ENCODE measurements at places on chromosomes 7 and 10. TPM values are rescaled to one million over a fixed set of nuclear protein-coding genes. Genes with fewer than 3 reads are reported as not detected.

DNA sequence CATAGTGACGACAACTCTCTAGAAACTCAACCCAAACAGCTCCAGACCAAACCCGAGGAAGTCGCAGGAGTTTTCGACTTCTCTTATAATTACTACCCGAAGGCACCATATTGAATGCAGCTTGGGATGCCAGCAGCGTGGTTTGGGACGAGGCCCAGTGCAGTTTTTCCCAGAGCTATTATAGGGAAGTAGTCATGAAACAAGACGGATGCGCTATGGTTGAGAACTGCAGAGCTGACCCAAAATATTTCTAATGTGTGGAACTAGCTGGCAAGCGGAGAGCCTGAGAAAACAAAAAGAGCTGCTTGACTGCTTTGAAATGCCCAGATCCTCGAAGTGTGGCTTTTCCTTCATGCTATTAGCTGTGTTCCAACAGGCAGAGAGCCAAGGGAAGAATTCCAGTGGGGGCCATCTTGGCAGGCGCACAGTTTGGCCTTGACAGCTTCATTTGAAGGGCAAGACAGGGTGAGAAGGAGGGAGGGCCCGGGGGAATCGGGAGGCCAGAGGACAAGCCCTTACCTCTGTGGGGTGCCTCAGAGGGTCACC lies 122.7 kb downstream of the CUL2 start:
- no peaks in the 10 kb centered on the region for H3K27me3 ChIP-seq
- H3K4me1 ChIP-seq: no peaks in the 10 kb centered on the region
- no peaks in the 10 kb centered on the region for H3K36me3 ChIP-seq
- peak overlapping the region; percentile 17 for H3K4me3 ChIP-seq

- H3K4me3 ChIP-seq: no peak overlapping the region
- H3K4me1 ChIP-seq: peaks cover under 1% of the 10 kb centered on the region
- no peak for DNase-seq
- no peaks in the 10 kb centered on the region for H3K36me3 ChIP-seq
Measured at GRCh38 chr10:61891906-61892585, 9.5 kb upstream of the ARID5B start.

- no peaks in the 10 kb centered on the region for H3K27me3 ChIP-seq
- DNase-seq: no peak
- H3K4me3 ChIP-seq: peak overlapping the region; percentile 79
- peak overlapping the region; percentile 78 for H3K27ac ChIP-seq
- peaks cover 45% of the 10 kb centered on the region for H3K4me1 ChIP-seq
- H3K36me3 ChIP-seq: no peaks in the 10 kb centered on the region
Measured at GRCh38 chr10:44961931-44962750, 2.5 kb downstream of the RASSF4 start.

DNA sequence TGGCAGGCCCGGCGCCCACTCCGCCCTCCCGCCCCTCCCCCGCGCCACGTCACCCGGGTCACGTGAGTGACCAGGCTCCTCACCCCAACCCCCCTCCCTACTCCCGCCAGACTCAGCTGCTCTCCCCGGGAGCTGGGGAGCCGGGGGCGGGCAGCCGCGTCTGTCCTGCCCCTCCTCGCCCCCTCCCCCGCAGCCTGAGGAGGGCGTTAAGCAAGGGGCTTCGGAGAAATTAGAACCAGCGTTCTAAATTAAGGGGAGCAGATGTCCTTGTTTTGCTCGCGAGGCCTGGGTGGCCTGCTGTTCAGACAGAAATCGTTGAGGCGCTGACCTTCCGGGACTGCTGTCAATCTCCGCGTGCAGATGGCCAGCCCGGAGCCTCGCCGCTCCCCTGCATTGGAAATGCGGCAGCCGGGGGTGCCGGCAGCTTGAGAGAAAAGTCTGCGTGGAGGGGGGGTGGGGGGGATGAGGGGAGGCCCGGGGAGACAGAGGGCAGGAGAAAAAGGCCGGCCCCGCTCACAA lies 102.2 kb upstream of the ZNF438 start:
- H3K4me1 ChIP-seq: peaks cover 11% of the 10 kb centered on the region
- no peaks in the 10 kb centered on the region for H3K27me3 ChIP-seq
- peak overlapping the region; percentile 98 for H3K27ac ChIP-seq

- no peaks in the 10 kb centered on the region for H3K27me3 ChIP-seq
- H3K4me1 ChIP-seq: no peaks in the 10 kb centered on the region
- no peak overlapping the region for H3K27ac ChIP-seq
- peak overlapping the region; percentile 27 for H3K4me3 ChIP-seq
- H3K36me3 ChIP-seq: no peaks in the 10 kb centered on the region
- DNase-seq: no peak
Measured at GRCh38 chr10:13382703-13383398, 34.8 kb upstream of the SEPHS1 start.

GRCh38 chr10:58201704-58202103 lies 66.0 kb downstream of the IPMK start:
- H3K4me1 ChIP-seq: no peaks in the 10 kb centered on the region
- no peak overlapping the region for H3K27ac ChIP-seq

DNA sequence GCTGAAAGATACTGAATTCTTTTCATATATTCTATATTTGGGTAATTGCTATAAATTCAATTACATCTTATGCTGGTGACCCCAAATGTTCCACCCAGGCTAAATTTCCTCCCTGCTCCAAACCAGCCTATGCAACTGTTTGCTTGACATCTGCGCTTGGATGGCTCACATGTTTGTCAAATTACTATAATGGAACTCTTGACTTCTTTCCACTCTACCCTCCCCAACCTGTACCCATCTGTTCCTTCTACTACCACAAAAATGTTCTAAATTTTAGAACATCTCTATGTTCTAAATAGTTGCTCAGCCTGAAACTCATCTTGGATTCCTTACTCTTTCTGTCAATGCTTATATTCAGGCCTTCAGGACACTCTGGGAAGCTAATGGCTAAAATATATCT lies 249.9 kb upstream of the SMIM30 start:
- no peaks in the 10 kb centered on the region for H3K27me3 ChIP-seq
- no peak overlapping the region for H3K27ac ChIP-seq
- peaks cover 6% of the 10 kb centered on the region for H3K4me1 ChIP-seq
- H3K36me3 ChIP-seq: no peaks in the 10 kb centered on the region
- no peak for DNase-seq

Gene EDRF1
- 14.2 TPM for total RNA-seq

Gene GCK
- 1.6 TPM for total RNA-seq

DNA sequence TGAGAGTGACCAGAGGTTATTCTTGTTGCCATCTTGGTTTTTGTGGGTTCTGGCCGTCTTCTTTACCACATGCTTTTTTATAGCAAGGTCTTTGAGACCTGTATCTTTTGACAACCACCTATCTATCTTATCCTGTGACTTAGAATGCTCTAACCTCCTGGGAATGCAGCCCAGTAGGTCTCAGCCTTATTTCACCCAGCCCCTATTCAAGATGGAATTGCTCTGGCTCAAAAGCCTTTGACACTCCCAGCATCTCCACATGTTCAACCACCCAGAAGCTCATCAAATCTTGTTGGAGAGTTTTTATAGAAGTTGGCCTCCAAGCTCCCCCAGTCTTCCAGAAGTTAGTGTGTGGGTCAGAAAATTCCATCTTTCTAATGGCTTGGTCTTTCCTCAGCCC lies 464.3 kb upstream of the NRP1 start:
- no peak overlapping the region for H3K4me3 ChIP-seq
- no peak overlapping the region for H3K27ac ChIP-seq
- H3K36me3 ChIP-seq: no peaks in the 10 kb centered on the region
- DNase-seq: no peak

DNA sequence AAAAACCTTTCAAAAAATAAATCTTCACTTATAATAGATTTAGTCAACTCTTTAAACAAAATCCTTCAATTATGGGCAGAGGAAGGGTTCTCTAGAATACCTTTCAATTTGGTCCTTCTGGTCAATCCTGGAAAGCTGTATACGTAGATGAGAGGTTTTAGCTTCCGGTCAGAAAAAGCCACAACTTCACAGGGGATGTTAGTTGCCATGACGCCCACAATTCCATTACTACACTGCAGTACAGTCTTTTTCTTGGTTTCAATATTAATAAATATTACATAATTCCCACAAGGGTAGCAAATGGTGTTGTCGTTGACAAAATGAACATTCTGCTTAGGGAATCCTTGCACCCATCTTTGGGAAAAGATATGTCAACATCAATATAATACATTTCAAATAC lies 1.7 kb downstream of the CFAP43 start:
- peaks cover 5% of the 10 kb centered on the region for H3K4me1 ChIP-seq
- H3K27me3 ChIP-seq: no peaks in the 10 kb centered on the region
- no peak for DNase-seq
- H3K36me3 ChIP-seq: no peaks in the 10 kb centered on the region
- no peak overlapping the region for H3K27ac ChIP-seq

DNA sequence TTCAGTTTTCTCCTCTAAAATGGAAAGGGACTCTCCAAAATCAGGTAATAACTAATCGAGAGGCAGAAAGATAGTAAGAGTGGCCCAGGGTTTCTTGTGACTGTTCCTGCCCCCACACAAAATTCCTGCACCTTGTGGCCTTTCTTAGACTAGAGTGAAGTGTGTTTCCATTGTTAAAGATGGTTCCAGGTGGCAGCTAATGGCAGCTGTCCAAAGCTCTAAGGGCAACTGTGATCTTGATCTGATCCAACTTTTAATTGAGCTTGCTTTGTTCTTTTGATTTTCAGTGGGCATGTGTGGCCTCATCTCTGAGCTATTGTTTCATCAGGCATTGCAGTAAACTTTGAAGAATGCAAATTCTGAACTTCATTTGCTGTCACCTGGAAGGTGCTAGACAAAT lies 19.4 kb downstream of the ACSL5 start:
- H3K4me3 ChIP-seq: no peak overlapping the region
- DNase-seq: no peak
- H3K27me3 ChIP-seq: no peaks in the 10 kb centered on the region

DNA sequence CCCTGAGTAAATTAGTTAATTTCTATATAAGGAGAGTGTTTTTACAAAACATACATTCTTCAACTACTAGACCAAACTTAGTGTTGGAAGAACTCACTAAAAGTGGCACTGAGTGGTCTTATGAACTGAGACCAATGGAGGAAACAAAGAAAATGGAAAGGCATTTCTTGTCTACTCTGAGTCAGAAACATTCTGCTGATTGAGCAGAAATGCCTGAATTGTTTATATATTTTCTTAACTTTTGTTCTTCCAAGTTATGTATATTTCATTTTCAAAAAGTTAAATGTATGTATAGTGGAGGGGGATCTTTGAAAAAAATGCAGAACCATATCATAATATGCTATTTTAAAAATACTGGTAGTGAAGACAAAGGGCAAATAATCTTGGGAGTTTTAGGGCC lies 320.7 kb downstream of the HGF start:
- no peaks in the 10 kb centered on the region for H3K36me3 ChIP-seq
- no peaks in the 10 kb centered on the region for H3K4me1 ChIP-seq
- H3K27me3 ChIP-seq: no peaks in the 10 kb centered on the region
- H3K27ac ChIP-seq: no peak overlapping the region

- peaks cover 17% of the 10 kb centered on the region for H3K36me3 ChIP-seq
- DNase-seq: no peak
- no peaks in the 10 kb centered on the region for H3K27me3 ChIP-seq
- H3K4me3 ChIP-seq: no peak overlapping the region
- no peaks in the 10 kb centered on the region for H3K4me1 ChIP-seq
Measured at GRCh38 chr7:12222889-12223579, 11.9 kb downstream of the TMEM106B start.

DNA sequence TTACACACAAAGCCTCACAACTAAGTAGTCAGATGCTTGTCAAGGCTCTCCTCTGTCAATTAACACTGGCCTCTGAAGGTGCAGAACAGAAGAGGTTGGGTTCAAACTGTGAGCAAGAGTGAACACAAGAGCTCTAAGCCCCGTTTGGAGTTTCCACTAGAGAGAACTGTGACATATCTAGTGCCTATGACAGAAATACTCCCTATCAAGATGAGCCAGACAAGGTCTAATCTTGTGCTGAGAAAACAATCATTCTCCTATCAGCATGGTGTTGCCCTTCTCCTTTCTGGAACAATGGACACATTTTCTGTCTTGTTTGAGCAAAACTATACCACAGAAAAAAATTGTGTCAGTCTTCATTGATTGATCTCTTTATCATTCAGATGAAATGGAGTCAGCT lies 62.4 kb upstream of the CCDC71L start:
- no peak overlapping the region for H3K27ac ChIP-seq
- no peaks in the 10 kb centered on the region for H3K27me3 ChIP-seq
- H3K36me3 ChIP-seq: no peaks in the 10 kb centered on the region
- H3K4me3 ChIP-seq: no peak overlapping the region
- no peak for DNase-seq

- H3K36me3 ChIP-seq: no peaks in the 10 kb centered on the region
- DNase-seq: no peak
- no peak overlapping the region for H3K4me3 ChIP-seq
- H3K4me1 ChIP-seq: no peaks in the 10 kb centered on the region
- H3K27me3 ChIP-seq: no peaks in the 10 kb centered on the region
Measured at GRCh38 chr10:24750695-24751094, 27.0 kb upstream of the ARHGAP21 start.

Gene MACROH2A2
- total RNA-seq: 8.5 TPM

DNA sequence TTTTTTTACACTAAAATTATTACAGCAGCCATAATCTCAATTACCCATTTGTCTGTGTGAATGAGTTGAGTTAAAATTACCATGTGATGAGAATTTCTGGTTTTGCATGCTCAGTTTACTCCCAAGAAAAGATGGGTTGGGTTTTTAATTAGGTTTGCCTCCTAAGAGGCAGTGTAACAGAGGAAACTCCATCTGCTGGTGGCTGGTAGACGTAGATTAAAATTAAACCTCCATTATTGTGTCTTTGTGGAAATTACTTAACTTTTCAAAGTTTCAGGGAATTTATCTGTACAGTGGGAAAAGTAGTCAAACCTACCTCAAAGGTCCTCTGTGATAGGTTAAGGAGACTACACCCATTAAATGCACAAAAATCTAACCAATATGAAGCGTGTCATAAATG lies 954.2 kb downstream of the PCDH15 start:
- no peaks in the 10 kb centered on the region for H3K27me3 ChIP-seq
- H3K4me3 ChIP-seq: no peak overlapping the region
- no peaks in the 10 kb centered on the region for H3K4me1 ChIP-seq

- no peak overlapping the region for H3K27ac ChIP-seq
- no peaks in the 10 kb centered on the region for H3K4me1 ChIP-seq
- no peaks in the 10 kb centered on the region for H3K36me3 ChIP-seq
- no peak overlapping the region for H3K4me3 ChIP-seq
Measured at GRCh38 chr10:20958225-20958624, 61.1 kb upstream of the NEBL start.

DNA sequence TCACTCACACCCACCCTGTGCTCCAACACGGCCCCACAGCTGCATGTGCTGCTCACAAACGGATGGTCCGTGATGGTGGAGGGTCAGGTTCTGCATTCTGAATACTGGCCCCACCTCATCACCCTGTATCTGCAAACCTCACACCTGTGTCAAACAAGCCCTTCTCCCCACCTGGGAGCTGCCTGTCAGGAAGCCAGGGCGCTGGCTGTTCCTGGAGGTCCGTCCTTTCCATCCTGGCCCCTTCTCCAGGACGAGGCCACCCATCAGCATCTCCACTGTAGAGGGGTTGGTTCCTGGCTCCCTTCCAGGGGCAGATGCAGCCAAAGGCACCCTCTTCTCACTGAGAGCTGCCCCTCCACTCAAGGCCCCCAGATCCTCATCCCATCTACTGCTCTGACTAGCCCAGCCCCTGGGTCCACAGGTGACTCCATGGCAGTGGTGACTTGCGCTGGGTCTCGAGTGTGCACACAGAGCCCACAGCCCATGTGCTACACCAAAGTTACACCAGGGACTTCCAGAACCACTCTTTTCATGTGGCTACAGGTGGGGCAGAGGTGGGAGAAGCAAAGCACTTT lies 229.4 kb downstream of the TNS3 start:
- no peaks in the 10 kb centered on the region for H3K27me3 ChIP-seq
- no peaks in the 10 kb centered on the region for H3K36me3 ChIP-seq
- DNase-seq: no peak
- H3K4me1 ChIP-seq: no peaks in the 10 kb centered on the region
- no peak overlapping the region for H3K27ac ChIP-seq

GRCh38 chr7:731440-732085 lies 4.5 kb upstream of the PRKAR1B start:
- no peak overlapping the region for H3K4me3 ChIP-seq
- no peak for DNase-seq
- peaks cover 7% of the 10 kb centered on the region for H3K4me1 ChIP-seq
- no peaks in the 10 kb centered on the region for H3K27me3 ChIP-seq
